ENCODE measurements at places on chromosomes 11 and 22.

DNA sequence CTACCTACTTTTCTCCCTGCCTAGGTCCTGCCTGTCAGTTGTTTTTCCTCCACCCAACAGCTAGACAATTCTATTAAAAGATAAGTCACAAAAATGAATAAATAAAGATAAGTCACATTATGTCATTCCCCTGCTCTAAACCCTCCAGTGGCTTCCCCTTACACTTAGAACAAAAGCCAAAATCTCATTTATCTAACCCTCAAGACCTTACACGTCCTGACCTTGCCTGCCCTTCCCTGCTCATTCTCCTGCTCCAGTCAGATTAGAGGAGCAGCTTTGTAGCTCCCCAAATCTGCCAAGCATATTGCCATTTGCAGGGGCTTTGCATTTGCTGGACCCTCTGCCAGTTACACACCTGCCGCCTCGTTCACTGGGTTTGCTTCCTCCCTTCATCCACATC, 16.7 kb downstream of the KREMEN1 start:
- no peak for DNase-seq

DNA sequence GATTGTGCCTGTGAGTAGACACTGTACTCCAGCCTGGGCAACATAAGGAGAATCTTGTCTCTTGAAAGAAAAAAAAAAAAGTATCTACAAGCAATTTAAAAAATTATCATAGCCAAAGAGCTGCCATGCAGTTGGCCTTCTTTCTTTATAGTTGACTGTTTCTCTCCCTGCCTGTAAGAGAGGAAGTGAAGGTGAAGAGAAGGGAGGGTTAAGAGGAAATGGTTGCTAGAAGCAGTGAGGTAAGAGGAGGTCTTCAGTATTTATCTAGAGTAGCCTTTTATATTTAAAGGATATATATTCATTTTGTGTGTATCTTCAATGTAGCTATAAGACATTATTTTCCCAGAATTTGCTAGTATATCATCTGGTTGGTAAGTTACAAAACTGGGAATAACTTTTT, 217.9 kb downstream of the TMEM135 start:
- no peak for DNase-seq

DNA sequence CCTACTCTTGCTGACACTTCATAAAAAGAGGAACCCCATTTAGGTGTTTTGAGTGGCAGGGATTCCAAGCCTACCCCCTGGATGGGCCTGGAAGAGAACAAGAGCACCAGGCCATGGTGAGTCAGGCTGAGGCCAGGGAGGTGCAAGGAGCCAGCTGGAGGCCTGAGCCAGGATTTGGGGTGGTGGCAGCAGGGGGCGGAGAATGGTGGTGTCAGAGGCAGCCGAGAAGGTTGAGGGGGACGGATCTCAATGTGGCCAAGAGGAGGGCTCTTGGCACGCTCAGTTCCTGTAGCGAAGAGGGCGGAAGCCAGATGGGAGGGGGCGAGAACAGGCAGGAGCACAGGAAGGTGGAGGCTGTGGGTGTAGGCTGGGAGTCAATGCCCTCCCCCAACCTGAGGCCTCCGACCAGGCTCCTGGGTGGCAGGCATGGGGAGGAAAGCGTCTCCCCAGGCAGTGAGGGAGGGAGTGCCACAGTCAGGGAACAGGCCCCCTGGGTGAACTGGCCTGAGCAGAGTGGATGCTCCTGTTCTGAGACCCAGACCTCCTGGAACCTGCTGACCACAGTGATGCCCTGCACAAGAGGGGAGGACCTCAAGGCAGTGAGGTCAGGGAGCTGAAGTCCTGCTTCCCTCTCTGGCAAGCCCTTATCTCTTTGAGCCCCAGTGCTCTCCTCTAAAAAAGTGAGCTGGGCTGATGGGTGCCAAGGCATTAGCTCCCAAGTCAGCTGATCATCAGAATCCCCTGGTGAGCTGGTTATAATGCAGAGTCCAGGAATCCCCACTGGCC, 13.9 kb downstream of the RTN4RL2 start:
- no peak for DNase-seq

DNA sequence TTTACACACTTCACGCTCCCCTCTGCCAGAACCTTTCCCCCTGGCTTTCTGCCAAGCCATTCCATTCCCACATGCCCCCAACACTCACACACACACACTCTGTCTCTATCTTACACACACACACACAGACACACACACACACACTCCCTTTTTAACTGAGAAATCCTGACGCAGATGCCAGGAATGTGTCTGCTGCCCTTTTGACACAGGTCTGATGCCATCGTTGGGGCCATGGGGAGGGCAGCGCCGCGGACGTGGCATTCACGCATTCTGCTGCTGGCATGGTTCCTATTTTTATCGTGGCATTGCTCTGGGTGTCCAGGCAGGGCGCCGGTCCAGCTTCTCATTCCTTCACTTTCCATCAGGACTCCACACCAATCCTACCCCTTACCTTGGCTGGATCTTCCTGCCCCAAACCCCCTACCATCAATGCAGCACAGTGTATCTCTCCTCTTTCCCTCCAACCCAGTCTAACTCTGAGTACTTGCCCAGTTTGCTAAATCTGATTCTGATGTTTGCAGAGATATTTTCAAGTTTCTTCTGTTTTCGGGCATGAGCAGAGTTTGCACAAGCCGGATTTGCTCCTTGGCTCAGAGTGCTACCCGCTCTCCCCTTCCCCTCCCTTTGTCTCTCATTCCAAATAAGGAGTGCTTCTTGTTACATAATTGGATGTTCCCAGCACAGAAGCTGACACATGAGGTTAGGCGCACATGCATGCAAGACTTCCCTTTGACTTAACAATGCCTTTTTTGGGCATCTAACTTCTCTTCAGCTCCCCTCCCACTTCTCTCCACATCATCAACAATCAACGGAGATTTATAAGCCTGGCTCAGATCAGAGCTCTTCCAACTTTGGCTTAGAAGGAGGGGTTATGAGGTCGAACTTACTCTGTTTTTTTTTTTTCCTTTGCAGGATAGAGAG, 18.8 kb downstream of the SNX19 start:
- DNase-seq: peak; percentile 68

- peak; percentile 96 for DNase-seq
Measured at GRCh38 chr11:112289588-112290492, 29.2 kb upstream of the PLET1 start.

DNA sequence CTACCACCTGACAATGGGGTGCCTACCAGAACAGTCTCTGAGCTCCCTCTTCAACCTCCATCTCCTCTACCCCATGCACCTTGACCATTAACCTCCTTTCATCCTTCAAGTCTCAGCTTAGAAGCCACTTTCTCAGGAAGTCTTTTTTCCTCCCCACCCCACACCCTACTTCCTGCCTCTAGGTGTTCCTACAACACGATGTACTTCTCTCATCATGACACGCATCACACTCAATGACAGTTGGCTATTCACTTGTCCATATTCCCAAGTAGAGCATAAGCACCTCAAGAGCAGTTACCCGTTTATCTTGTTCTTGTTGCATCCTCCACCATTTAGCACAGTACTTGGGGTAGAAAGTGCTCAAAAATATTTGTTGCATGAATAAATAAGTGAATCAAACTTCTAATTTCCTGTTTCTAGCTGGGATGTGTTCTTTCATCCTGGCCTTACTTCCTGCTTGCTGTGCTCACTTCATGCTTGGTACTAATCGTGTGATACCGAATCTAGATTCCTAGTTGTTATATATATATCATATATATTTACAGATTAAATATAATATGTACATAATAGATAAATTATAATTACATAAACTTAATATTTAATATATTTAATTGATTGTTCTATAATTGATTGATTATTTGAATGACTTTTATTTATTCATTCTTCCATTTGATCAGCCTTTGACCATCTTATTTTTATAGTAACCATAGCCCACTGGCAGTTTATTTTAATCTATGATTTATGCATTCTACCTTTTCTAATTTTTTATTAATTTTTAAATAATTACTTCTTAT, 177.5 kb upstream of the TMEM45B start:
- DNase-seq: no peak

DNA sequence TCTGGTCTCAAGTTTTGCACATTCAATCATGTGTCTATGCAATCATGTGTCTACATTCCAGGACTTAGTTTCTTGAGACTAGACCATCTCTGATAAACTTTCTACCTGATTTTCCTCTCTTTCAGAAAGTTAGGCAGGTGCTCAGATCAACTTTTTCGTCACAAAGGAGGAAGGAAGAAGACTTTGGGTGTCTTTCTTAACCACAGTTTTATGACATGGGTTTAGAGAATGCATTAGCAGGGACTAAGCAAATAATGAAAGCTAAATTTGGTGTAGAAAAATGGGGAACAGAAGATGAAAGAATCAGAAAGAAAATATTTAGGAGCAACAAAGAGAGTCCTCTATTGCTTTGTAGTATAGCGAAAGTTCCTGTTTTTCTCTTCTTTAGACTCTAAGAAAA, 7.7 kb upstream of the GLYATL1B start:
- no peak for DNase-seq

- no peak for DNase-seq
Measured at GRCh38 chr11:109267293-109268095, 154.5 kb upstream of the C11orf87 start.

DNA sequence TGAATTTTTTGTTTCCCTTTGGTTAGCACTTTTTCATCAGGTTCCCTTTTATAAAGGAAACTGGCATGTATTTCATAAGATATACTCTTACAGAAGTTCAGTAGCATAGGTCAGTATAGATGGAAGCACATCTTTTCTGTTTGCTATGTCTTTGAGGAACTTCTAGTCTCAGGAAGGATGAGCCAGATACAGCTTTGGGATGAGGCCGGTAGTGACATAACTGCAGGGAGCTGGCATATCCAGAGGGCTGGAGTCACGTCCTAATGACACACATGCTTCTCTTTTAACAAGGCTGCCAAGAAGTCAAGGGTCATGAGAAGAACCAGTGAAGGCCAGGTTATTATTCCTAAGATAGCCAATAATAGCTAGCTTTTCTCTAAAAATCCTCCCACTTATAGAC, 33.3 kb upstream of the ADSL start:
- no peak for DNase-seq

- DNase-seq: no peak
Measured at GRCh38 chr22:32327066-32327465, 30.6 kb upstream of the RFPL3 start.
